ENCODE measurements at places on chromosomes 2 and 18.

- no peak for DNase-seq
Observed at GRCh38 chr2:144995482-144995881, 475.6 kb upstream of the ZEB2 start.

- DNase-seq, result no peak
Observed at GRCh38 chr2:74313497-74313896, 29.7 kb downstream of the SLC4A5 start.

- peak; percentile 14 for DNase-seq
Observed at GRCh38 chr2:72144632-72145288, 2.9 kb downstream of the CYP26B1 start.

DNA sequence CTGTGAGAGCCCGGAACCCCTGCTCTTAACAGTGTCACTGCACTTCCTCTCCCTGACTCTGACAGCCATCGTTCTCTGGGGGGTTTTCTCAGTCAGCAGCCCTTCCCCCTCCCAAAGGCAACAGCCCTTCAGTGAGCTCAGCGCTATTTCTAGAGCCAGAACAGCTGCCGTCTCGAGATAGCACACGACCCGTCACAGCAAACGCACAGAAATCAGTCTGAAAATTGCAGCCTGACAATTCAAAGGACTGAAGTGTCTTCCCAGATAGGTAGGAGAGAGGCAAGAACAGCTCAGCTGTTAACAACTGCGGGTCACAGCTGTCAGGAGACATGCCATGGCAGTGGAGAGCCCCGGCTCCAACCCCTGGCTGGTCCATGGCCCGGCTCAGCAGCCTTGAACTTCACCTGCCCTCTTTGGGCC lies 45.4 kb downstream of the ST8SIA5 start:
- peak; percentile 14 for DNase-seq

DNA sequence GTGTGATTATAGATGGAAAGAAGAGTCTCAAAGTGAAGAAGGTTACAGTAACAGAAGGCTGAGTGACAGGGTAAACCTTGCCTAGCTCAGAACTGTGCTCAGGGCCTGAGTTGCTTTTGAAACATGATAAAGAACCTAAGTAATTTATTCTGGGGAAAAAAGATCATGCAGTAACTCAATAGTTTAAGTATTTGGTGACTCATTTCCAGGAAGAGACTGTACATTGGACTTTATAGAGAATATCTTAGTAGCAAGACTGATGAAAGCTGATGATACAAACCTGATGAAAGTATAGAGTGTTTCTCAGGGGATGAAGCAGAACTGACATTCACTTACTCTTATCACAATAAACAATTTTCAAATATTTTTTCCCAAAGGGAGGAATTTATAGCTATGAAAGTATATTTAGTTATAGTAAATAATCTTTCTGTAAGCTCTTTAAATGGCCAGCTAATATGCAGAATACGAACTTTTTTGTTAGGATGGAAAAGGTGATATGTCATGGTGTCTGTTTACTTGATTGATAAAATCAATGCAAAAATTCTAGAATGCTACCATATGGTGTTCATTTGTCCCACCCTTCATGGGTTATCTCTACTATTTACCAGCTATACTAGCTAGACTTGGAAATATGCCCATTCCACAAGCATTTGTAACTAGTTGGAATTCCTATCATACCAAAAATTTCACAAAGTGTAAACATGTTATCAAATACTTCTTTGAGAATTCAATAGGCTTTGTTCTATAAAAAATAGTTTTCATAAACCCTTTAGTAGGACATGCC lies 1265.5 kb upstream of the ACVR2A start:
- DNase-seq, result no peak

DNA sequence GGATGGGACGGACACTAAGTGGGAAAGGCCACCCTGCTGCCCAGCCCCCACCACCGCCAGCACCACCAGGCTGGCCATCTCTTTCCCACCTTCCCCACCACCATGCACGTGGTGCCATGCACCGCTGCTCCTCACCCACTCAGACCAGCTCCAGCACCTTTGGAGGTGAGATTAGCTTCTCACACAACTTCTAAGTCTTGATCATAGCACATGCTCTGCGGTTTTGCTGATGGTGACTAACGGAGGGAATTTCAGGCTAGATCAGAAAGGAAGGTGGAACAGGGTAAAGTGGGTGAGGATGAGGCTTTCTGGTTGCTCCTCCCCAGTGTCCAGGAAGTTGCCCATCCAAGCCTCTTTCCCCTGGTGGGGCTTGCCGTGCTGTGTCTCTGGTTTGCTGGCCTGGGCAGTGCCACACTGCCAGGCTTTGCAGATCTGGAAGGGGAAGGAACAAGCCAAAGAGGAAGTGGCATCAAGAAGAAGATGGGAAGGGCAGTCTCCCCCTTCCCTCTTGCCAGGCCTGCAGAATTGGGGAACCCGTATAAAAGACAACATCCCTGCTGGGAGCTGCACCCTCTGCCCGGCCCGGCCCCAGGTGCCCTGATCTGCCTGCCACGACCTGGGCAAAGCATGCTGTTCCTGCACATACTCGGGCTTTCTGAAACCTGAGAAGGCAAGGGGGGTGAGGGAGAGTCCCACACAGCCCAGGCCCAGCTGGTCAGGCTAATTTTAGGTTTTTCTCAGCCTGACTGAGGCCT lies 44.3 kb upstream of the CAB39 start:
- peak; percentile 64 for DNase-seq

GRCh38 chr2:233407771-233408181 lies 53.5 kb downstream of the DGKD start:
- DNase-seq, result no peak

DNA sequence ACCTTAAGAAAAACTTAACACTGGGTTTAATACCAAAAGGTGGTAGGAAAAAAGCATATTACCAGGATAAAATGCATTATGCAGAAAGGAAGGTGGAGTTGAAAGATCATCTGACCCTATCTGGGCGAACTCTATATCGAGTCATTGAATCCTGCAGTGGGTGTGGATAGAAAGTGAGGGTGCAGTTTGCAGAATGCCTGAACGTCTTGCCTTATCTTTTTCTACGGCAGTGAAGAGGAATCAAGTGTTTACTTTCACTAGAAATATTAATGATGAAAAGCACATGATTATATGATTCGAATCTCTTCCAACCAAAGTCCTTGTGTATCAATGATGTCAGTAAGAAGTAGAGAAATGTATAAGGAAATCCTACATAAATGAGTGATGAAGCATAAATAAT lies 4.3 kb upstream of the CAVIN2 start:
- no peak for DNase-seq

- no peak for DNase-seq
Observed at GRCh38 chr2:16188261-16188890, 248.0 kb downstream of the MYCN start.

DNA sequence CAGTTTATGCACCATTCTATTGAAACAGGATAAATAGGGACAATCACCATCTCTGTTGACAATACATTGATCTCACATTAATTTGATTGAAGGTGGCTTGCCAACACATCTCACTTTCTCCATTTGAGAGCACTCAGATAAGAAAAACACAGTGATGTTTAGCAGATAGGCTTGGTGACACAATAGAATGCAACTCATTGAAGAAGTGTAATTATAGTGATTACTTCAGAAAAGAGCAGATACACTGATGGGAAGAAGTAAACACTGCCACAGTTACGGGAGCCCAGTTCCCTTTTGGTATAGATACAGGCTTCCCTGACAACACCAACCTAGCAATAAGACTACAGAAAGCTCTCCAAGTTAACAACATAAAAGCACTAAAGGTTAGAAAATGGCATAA lies 89.1 kb downstream of the FIGN start:
- DNase-seq, result no peak

GRCh38 chr2:36478332-36478738 lies 119.6 kb downstream of the FEZ2 start:
- peak; percentile 60 for DNase-seq

DNA sequence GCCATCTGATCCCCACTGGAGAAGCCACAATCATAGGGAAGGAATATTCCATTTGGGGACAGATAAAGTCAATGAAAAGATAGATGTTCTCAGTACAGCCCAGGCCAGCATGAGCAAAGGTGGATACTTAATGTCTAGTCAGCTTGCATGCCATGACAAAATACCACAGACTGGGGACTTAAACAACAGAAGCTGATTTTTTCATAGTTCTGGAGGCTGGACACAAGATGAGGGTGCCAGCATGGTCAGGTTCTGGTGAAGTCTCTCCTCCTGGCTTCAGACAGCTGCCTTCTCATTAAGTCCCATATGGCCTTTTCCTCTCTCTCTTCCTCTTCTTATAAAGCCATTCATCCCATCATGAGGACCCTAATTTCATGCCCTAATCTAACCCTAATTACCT lies 116.1 kb upstream of the CYP1B1 start:
- no peak for DNase-seq

DNA sequence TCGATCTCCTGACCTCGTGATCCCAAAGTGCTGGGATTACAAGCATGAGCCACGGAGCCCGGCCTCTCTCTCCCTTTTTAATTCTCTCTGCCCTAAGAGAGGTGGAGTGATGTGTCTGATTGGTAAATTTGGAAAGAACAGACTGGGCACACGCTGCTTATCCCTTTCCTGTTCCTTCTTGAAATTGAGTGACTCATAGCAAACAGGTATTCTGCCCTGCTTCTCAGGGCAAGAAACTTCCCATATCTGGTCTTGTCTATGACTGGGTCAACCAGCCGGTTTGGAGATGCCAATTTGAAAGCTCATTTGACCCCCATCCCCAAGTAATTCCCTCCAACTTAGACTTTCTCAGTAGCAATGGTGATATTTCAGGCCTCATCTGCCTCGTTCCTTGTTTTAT lies 15.0 kb downstream of the LYPD1 start:
- DNase-seq, result no peak

GRCh38 chr18:68724021-68724420 lies 9.1 kb upstream of the TMX3 start:
- DNase-seq, result no peak

DNA sequence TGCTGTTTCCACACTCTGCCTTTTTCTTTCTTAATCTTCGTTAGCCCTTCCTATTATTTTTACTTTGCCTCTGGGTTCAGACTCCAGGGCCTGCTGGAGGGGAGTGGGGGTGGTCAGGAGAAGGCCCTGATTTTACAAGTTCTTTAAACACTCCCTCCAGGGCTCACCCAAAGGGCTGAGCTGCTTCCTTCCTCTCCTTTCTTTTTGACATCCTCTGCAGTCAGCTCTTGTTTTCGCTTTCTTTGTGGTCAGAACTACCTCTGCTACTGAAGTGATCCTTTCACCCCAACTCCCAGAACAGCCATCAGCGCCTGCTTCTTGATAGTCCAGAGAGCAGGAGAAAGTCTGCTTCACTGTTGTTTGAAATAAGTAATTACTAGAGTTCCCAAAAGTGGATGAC lies 925.7 kb downstream of the EPHA4 start:
- DNase-seq, result no peak
